Stimulated activated CD8-positive, alpha-beta memory T cell treated with anti-CD3 and anti-CD28 coated beads, Interleukin-4, amount 100 ng/mL, for 4 hours (primary cell): ENCODE measurements at places on chromosomes 2 and 18.

DNA sequence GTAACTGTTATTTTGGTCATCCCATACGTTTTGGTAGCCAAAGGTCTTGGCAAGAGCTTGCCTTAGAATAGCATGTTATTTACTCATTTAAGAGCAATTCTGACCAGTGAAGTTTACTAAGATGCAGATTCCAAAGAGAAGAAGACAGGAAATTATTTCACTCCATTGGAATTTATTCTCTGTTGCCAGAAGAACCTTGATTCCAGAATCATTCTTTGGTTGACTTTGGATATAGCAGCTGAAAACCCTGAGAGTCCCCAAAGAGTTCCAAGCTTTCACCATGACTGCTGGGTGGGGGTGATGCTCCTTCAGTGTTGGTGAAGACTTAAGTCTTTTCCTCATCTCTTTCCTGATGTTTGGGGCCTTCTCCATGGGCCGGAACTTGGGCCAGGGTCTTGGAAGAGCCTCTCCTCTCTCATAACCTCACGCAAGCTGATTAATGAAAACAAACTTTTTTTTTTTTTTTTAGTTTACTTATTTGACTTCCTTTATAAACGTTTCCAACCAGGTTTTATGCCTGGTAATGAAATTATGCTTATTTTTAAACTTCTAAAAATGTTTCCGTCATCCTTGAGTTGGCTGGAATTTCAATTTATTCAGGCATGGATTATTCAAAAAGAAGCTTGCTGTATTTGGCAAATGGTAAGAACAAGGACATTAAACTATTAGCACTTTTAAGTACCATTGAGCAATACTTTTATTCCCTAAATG lies 192.0 kb downstream of the MTX2 start:
- no peak for DNase-seq

GRCh38 chr18:45324495-45325113 lies 290.7 kb upstream of the SLC14A2 start:
- DNase-seq, result no peak

DNA sequence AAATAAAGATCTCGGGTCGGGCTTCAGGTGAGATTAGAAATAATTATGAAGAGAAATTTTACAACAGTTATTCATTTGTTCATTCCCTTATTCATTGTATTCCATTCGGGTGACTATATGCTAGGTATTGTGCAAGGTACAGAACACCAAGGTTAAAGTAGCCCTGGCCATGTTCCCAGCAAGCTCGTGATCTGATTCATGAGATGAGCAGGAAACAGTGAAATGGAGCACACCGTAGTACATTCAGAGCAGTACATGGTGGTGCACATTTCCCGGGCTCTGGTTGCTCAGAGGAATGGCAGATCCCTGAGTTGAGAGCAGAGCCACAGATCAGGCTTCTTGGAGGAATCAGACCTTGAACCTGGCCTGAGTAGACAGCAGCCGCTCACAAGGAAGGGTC lies 87.7 kb downstream of the PRKRA start:
- no peak for DNase-seq

GRCh38 chr2:205041472-205042130 lies 496.3 kb downstream of the PARD3B start:
- no peak for DNase-seq

DNA sequence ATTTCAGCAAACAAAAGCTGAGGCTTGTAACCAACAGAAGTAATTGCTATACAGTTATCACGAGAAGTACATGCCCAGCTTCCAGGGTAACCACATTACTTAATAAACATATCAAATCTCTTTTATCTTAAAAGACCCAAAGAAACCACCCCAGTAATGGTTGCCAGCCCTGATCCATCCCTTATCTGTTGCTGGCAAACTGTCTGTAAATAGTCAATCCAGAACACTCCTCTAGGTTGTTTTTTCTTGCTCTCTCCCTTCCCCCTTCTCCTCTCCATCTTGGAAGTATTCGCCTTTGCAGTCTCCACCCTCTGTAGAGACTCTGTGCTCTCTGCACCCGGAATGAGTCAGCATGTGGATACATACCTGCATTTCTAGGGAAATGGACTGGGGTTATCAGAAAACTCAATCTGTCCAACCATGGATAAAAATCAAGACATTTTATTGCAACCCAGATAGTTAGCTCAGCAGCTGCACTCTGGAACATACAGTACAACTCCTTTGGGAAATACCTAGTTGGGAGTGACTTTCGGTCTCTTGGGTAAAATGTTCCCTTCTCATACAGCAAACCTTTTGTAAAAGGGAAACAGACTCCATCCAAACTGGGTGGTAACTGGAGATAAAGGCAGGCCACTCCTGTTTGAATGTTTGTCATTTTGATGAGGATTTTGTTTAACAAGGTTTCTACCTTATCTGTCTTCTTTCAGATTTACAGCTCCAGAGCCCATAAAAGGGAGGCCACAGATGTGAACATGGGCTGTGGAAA lies 123.5 kb upstream of the FOSL2 start:
- DNase-seq, result no peak

DNA sequence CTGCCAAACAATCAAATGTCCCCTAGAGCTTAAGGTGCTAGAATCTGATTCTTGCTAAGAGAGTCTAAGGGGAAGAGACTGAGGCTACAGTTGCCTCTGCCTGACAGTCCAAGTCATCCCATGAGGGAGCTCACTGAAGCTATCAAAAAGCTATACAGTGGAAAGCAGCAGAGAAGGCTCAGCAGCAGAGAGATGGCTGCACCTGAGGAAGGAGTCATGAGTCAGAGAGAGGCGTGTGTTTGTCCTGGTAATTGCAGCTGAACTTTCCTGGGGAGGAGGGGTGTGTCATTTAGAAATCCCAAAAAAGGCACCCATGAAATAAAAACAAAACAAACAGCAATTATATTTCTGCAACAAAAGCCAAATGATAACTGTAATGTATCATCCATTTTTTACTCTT lies 305.2 kb upstream of the UBE2E3 start:
- no peak for DNase-seq

- no peak for DNase-seq
These were observed 834.8 kb downstream of the CPS1 start for GRCh38 chr2:211391189-211391567.

DNA sequence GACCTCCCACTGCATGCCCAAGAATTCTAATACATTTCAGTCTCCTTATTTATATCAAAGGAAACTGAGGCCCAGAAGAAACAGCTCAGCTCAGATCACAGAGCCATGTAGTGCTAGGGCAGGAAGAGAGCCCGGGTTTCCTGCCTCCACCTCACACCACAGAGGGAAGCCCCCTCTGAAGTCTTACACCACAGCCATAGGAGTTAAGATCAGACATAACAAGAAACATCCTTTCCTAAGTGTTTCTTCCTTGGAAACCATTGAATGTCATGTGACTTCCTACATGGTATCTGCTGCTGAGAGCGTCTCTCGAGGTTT lies 102.1 kb downstream of the MTCL1 start:
- no peak for DNase-seq

DNA sequence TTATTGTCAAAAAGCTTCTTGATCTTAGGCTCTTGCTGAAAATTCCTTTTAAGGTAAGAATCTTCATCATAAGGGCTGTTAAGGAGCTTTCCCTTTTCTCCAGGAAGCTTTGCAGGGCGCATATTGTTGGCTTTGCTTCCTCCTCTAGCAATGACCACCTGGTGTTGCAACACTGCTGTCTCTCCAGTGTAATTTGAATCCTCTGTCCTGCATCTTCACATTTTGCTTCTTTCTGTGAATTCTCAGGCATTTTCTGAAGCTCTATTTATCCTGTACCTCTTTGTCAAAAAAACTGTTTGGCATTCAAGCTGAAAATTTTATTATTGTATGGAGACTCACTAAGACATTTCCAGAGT lies 533.1 kb upstream of the CHAC2 start:
- no peak for DNase-seq

DNA sequence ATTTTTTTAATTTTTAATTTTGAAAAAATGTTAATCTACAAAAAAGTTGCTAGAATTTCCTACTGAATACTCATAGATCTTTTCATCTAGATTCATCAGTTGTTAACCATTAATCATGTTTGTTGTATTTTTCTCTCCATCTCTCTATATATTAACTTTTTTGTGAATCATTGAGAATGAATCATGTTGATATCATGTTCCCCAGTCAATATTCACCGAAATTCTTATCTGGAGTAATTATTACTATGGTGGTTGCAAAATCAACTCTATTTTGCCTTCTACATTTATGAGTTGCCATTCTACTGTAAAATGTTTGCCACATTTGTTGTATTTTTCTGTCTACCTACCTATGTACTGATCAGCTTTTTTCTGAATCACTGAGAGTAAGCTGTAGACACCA lies 154.0 kb downstream of the SPP2 start:
- no peak for DNase-seq

DNA sequence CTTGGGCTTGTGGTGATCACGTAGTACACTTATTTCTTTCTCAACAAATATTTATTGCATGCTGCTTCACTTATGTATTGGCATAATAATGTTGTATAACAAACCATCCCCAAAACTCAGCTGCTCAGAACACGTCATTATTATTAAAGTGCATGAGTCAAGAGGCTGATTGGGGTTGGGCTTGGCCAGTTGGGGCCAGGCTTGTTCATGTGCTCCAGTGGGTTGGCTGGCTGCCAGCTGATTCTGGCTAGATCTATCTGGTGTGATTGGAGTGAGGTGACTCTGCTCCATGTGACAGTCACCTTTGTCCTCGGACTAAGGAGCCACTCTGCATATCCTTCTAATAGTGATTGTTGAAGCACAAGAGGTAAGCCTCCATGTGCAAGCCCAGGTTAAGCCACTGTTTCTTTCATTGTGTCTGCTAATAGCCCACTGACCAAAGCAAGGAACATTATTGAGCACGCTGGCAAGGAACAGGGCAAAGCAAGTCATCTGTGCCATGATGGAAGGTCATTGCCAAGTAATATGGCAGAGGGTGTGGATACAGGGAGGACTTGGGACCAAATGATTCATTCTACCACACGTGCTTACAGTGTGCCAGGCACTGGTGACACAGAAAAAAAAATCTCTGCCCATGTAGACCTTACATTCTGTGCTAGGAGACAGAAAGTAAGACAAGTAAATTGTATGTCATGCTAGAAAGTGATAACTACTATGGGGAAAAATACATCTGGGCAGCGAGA lies 63.3 kb upstream of the TMEM182 start:
- no peak for DNase-seq

GRCh38 chr2:157922336-157922735 lies 46.2 kb upstream of the ACVR1 start:
- no peak for DNase-seq

- DNase-seq, result no peak
These were observed 151.7 kb upstream of the ITGA4 start for GRCh38 chr2:181305301-181306123.
